ENCODE measurements at places on chromosomes 13 and 19.

DNA sequence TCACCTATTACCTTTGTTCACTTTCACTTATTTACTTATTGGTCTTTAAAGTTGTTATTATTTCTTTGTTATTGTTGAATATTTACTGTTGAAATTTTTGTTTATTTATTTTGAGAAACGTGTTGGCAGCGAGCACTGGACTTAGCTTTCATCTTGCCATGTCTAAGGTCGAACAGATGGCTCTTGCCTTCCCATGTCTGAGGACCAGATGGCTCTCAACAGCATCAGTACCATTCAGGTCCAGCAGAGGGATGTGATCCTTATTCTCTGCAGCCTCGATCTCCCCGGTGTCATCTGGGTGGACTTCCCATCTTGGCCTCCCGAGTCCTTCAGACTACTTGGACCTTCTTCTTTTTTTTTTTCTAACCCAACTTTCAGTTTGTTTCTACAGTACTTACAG, 1437.6 kb downstream of the UQCRFS1 start:
- no peaks in the 10 kb centered on the region for H3K27me3 ChIP-seq
- peaks cover 57% of the 10 kb centered on the region for H3K36me3 ChIP-seq
- no peak overlapping the region for H3K27ac ChIP-seq
- no peak for DNase-seq
- peaks cover 6% of the 10 kb centered on the region for H3K4me1 ChIP-seq

DNA sequence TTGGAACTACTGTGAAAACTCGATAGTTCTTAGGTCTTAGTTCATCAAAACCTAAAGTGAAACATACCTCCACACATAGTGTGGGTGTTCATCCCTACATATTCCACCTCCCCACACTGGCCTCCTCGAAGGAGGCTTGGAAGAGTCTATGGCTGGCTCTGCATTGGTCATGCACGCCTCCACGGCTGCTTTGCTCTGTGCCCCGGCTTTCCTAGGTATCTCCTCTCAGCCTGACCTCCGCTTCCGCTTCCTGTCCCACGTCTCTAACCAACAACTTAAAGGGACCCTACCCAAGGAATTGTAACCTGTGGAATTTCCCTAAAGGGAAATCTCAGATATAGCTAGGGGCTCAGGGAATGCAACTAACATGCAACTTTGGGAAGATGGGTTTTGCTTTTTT, 79.7 kb upstream of the MBNL2 start:
- no peak overlapping the region for H3K4me3 ChIP-seq
- peaks cover 9% of the 10 kb centered on the region for H3K27me3 ChIP-seq

DNA sequence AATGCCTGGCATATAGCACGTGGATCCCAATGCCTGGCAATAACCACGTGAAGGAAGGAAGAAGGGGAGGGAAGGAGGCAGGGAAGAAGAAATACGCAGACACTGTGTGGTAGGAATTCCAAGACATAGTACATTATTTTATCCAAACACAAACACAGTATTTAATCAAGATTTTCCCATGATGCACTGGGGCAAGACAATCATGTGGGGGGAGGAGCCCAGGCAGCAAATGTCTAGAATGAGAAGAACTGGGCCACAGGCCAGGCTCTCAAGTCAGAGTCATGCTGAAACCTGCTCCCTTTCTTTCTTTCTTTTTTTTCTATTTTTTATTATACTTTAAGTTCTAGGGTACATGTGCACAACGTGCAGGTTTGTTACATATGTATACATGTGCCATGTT, 717.9 kb downstream of the UQCRFS1 start:
- H3K27ac ChIP-seq = no peak overlapping the region
- no peak for DNase-seq
- H3K36me3 ChIP-seq = peaks cover 4% of the 10 kb centered on the region
- H3K4me1 ChIP-seq = no peaks in the 10 kb centered on the region
- H3K27me3 ChIP-seq = no peaks in the 10 kb centered on the region

- DNase-seq = no peak
- H3K27me3 ChIP-seq = no peaks in the 10 kb centered on the region
- H3K4me1 ChIP-seq = no peaks in the 10 kb centered on the region
Observed at GRCh38 chr19:16435999-16436650, 35.6 kb downstream of the EPS15L1 start.

GRCh38 chr13:110921209-110921608, 6.3 kb upstream of the ANKRD10 start:
- H3K4me1 ChIP-seq = peaks cover 4% of the 10 kb centered on the region
- H3K27me3 ChIP-seq = peaks cover 11% of the 10 kb centered on the region
- H3K27ac ChIP-seq = no peak overlapping the region
- DNase-seq = no peak

- no peak for DNase-seq
- H3K27ac ChIP-seq = no peak overlapping the region
- no peak overlapping the region for H3K4me3 ChIP-seq
- H3K4me1 ChIP-seq = no peaks in the 10 kb centered on the region
- H3K27me3 ChIP-seq = peaks cover 26% of the 10 kb centered on the region
- no peaks in the 10 kb centered on the region for H3K36me3 ChIP-seq
Observed at GRCh38 chr13:28449826-28450773, 44.8 kb downstream of the FLT1 start.

DNA sequence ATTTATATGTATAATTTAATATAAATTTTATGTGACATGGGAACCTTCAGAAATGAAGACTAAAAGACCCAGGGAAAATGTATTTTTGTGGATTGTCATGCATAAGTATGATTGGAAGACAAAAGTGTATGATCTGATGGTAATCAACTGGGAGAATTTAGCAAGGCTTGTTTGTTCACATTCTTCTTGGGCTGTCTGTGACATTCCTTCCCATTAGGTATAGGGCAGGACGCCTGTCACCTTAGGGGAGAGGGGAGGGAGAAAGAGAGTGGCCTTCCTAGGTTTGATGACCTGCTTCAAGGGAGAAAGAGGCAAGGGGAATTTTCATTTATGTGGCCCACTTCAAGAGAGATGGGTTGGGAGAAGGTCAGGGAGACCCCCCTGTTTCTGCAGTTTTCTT, 22.4 kb downstream of the PIBF1 start:
- DNase-seq = no peak
- peaks cover 43% of the 10 kb centered on the region for H3K36me3 ChIP-seq
- no peaks in the 10 kb centered on the region for H3K27me3 ChIP-seq
- H3K27ac ChIP-seq = peak overlapping the region; percentile 50

DNA sequence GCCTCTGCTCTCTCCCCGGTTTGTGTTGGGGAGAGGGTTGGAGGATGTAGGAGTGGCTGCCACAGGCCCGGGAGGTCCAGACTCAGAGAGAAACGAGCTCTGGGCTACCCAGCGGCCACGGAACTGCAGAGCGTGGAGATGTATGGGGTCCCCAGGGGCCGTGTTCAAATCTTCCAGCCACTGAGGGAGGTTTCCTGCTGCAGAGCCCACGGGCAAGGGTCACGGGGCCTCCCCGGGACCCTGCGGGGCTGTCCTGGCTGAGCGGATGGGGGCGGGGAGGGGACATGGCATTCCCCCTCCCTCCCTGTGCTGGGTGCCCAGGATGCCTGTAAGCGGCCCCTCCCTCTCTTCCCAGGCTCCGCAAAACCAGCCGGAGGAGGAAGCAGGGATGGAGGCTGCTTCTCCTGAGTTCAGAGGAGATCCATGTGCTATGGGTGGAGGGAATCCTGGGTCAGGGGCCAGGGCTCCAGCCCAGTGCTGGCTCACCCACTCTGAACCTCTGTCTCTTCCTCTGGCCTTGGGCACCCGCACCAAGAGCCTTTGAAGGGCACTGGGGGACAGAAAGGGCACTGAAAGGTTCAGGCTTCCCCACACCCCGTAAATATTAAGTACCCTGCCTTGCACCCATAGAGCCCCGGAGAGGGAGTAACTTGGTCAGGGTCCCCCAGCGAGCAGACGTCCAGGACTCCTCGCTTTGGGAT, 22.6 kb downstream of the SMIM24 start:
- H3K36me3 ChIP-seq = peaks cover 82% of the 10 kb centered on the region
- H3K4me1 ChIP-seq = no peaks in the 10 kb centered on the region
- DNase-seq = no peak
- H3K4me3 ChIP-seq = no peak overlapping the region
- no peaks in the 10 kb centered on the region for H3K27me3 ChIP-seq

- no peaks in the 10 kb centered on the region for H3K4me1 ChIP-seq
- no peaks in the 10 kb centered on the region for H3K36me3 ChIP-seq
- H3K4me3 ChIP-seq = no peak overlapping the region
Observed at GRCh38 chr19:31232871-31233270, 116.4 kb downstream of the TSHZ3 start.

GRCh38 chr13:65292488-65292901, 1937.6 kb downstream of the PCDH9 start:
- H3K36me3 ChIP-seq = no peaks in the 10 kb centered on the region
- H3K27ac ChIP-seq = no peak overlapping the region
- peak; percentile 33 for DNase-seq

GRCh38 chr19:29524912-29525831, 622 bp upstream of the VSTM2B start:
- H3K27ac ChIP-seq = no peak overlapping the region
- no peak for DNase-seq
- no peaks in the 10 kb centered on the region for H3K4me1 ChIP-seq
- H3K36me3 ChIP-seq = peaks cover under 1% of the 10 kb centered on the region
- H3K4me3 ChIP-seq = no peak overlapping the region
- no peaks in the 10 kb centered on the region for H3K27me3 ChIP-seq

DNA sequence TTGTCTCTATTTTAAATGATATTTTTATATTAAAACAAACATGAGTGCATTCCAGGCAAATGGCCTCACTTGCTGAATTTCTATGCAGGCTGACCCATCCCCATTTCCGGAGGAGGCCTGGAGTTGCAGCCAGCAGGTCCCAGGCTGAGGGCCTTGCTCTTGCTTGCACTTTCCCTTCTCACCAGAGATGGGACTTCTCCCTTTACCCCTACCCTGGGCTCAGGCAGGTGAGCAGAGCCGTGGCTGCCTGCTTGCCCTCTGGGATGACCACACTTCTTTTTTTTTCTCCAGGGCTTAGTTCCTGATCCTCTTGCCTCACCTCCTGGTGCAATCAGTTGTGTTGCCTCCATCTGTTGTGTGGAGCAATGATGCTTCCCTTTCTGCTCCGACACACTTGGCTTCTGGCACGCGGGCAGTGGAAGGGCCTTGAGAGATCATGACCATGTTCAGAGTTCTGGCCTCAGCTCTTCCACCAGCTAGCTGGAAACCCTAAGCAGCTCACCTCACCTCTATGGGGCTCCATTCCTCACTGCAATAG, 11.1 kb upstream of the OLFM4 start:
- H3K27me3 ChIP-seq = peaks cover 36% of the 10 kb centered on the region
- no peak for DNase-seq
- H3K4me3 ChIP-seq = no peak overlapping the region
- H3K27ac ChIP-seq = no peak overlapping the region

- H3K4me3 ChIP-seq = no peak overlapping the region
- H3K4me1 ChIP-seq = peaks cover 3% of the 10 kb centered on the region
- H3K27ac ChIP-seq = no peak overlapping the region
- DNase-seq = no peak
Observed at GRCh38 chr13:26012995-26013394, 38.8 kb downstream of the SHISA2 start.

GRCh38 chr13:114155926-114156883, 22.9 kb upstream of the CFAP97D2 start:
- no peak overlapping the region for H3K4me3 ChIP-seq
- DNase-seq = no peak
- no peaks in the 10 kb centered on the region for H3K36me3 ChIP-seq
- H3K27ac ChIP-seq = peak overlapping the region; percentile 11
- H3K27me3 ChIP-seq = peaks cover 17% of the 10 kb centered on the region

DNA sequence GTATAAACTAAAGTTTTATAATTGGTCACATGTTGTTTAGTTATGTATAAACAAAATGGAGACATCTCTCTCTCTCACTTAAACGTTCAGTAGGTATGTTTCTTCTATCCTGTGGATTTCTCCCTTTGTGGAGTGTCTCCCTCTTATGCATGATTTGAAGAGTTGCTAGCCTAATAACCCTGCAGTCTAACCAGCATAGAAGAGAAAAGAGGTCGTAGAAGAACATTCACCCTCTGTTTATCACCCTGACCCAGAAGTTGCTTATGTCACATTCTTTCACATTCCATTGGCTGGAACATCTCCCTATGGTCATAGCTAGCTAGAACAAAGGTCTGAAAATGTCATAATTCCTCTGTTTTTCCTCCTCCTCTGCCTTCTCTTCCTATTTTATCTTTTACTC, 176.8 kb upstream of the PCDH20 start:
- H3K36me3 ChIP-seq = no peaks in the 10 kb centered on the region
- peaks cover 5% of the 10 kb centered on the region for H3K27me3 ChIP-seq
- no peaks in the 10 kb centered on the region for H3K4me1 ChIP-seq
- no peak overlapping the region for H3K4me3 ChIP-seq
- no peak for DNase-seq
- no peak overlapping the region for H3K27ac ChIP-seq

- no peak overlapping the region for H3K4me3 ChIP-seq
- no peak overlapping the region for H3K27ac ChIP-seq
- no peak for DNase-seq
- H3K36me3 ChIP-seq = no peaks in the 10 kb centered on the region
- H3K4me1 ChIP-seq = no peaks in the 10 kb centered on the region
Observed at GRCh38 chr13:28349371-28349770, 145.6 kb downstream of the FLT1 start.

- H3K4me1 ChIP-seq = peaks cover 18% of the 10 kb centered on the region
- no peak overlapping the region for H3K27ac ChIP-seq
- H3K4me3 ChIP-seq = no peak overlapping the region
- no peak for DNase-seq
- H3K36me3 ChIP-seq = peaks cover 80% of the 10 kb centered on the region
Observed at GRCh38 chr19:15253513-15253912, 21.3 kb upstream of the EPHX3 start.

DNA sequence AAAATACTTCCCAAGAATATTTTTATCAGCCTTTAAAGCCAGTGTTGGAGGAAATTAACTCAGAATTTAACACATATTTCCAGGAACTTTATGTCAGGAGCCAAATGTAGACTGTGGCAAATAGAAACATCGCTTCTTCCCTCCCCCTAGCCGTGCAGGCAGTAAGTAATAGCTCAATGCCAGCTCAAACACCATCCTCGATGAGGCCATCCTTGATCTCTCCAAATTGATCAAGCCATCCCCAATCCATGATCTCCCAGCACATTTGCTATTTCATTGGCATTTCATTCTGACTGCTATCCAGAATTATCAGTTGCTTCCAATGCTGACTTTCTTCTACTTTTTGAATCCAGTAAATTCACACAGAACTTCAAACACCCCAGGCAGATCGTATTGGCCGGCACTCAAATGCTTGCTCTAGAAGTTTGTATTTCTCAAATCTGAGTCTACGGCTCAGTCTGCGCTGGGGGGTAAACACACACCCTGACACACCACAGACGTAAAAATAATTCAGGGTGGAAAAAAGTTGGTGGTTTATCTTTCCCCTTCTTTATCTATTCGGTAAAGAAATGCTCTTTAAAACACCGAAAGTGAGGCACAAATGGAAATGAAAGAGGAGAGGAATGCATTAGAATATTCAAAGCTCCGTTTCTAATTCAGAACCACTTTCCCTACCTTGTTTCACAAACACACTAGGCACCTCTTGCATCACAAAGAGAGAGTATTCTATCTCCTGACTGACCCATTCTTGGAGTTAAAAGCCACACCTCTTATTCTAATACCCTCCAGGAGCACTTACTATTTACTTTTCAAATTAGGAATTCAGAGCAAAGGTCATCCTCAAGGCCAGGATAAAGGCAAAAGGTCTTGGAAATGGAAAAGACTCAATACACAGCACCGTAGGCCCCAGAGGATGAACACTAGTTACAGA, 991 bp downstream of the OBI1 start:
- peak overlapping the region; percentile 96 for H3K4me3 ChIP-seq
- H3K4me1 ChIP-seq = peaks cover 19% of the 10 kb centered on the region
- H3K36me3 ChIP-seq = peaks cover 5% of the 10 kb centered on the region
- no peaks in the 10 kb centered on the region for H3K27me3 ChIP-seq
- peak overlapping the region; percentile 92 for H3K27ac ChIP-seq
- peak; percentile 48 for DNase-seq
